GM12891 (cell line): ENCODE measurements at places on chromosomes 3 and 15.

DNA sequence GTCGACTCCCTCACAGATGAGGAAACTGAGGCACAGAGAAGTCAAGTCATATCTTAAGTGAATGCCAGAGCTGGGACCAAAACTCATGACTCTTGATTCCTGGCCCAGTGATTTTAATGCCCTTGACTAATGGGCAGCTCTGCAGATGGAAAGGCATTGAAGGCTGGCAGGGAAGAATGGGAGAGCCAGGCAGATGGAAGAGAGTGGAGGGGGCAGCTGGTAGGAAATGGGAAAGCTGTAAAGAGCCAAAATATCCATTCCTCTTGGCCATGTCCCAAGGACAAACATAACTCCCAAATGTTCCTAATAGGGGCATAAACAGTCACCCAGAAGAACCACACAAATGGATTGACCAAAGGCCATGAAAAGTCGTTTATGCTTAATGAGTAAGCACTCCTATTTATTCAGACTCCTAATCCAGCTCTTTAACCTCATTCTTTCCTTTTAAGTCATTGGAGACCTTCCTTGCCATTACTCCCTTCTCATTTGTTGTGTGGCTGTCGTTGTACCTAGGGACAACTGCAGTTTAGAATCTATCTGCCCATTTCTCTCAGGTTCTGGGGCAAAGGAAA, 330.5 kb upstream of the ROPN1 start:
- no peak for DNase-seq

GRCh38 chr15:65947041-65947440, 77.8 kb downstream of the RAB11A start:
- no peak for DNase-seq

DNA sequence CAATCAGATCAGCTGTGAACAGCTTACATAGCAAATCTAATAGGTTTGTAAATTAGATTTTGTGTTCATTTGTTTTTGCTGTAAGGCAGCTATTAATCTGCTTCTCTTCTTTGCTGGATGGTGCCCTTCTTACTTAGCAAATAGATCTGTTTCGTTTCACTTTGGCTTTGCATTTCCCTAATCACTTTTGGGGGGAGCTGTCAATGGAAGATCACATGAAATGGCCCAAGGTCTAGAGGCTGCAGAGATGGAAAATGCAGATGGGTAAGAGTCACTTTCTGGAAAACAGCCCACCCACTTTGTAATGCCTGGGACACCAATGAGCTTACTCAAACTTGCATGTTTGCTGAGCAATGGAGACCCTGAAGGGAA, 36.4 kb downstream of the ST8SIA2 start:
- DNase-seq, result no peak

DNA sequence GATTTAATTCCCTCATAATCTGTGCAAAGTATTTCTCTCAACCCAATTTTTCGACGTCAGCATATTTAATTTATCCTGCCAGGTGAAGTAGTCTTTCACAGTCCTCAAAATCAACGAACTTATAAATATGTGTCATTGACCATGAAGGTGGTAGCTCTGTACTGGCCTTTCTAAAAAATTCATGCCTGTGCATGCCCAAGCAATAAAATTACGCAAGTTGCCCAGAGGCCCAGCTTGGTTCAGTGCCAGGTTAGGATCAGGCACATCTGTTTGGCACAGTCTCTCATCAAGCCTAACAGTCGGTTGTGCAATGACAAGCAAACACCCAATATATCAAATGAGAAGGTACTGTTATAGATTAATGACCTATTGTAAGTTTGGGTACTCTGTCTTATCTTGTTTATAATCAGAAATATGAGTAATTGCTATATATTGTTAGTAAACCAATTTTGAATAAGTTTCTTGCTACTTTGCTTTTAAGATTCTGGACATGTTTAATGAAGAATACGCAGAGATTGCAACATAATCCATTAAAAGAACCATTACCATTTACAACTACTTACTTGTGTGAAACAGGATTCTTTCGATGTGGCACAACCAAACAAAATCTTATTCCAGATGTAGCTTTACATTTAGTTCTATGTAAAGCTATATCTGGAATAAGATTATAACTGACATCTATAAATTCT, 159.0 kb upstream of the IL12A start:
- no peak for DNase-seq

DNA sequence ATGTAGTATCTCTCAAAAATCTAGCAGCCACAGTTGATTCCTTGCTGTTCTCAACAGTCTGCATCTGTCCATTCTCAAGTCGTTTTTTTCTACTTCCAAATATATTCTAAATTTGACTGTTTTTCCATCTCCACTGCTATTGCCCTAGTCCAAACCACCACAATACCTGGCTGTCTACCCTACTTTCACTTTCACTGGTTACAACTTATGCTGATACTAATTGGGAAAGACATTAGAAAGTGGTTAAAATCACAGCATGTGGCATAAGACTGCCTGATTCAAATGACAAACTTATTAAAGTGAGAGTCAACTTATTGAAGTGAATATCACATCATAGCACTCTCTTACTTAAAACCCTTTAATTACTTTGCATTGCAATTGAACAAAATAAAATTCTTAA, 72.6 kb downstream of the CHST2 start:
- no peak for DNase-seq

DNA sequence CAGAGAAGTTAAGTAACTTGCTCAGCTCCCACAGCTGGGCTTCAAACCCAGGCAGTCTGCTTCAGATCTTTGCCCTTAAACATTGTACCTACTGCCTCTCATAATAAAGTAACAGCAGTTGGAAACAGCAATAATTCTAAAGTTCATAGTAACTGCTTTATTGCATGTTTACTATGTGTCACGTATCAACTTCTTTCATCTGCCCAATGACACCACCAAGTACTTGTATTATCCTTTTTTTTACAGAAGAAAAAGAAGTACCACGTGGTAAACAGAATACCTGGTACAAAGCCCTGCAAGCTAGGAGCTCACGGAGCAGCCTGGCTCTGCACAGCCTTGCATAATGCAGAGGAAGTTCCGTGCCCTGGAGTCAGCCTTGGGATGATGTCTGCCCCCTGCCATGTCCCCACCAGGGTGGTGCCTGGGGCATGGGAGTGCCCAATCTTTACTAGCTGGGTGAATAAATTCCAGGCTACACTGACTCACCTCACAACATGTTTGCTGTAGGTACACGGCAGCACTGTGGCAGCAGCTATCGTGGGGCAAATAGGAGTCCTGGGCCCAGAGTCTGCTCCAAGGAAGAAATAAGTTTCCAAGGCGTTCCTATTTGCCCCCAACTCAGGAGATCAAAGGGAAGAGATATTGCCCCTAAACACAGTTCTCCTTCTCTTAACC, 77.2 kb downstream of the LDHAL6B start:
- DNase-seq, result no peak

DNA sequence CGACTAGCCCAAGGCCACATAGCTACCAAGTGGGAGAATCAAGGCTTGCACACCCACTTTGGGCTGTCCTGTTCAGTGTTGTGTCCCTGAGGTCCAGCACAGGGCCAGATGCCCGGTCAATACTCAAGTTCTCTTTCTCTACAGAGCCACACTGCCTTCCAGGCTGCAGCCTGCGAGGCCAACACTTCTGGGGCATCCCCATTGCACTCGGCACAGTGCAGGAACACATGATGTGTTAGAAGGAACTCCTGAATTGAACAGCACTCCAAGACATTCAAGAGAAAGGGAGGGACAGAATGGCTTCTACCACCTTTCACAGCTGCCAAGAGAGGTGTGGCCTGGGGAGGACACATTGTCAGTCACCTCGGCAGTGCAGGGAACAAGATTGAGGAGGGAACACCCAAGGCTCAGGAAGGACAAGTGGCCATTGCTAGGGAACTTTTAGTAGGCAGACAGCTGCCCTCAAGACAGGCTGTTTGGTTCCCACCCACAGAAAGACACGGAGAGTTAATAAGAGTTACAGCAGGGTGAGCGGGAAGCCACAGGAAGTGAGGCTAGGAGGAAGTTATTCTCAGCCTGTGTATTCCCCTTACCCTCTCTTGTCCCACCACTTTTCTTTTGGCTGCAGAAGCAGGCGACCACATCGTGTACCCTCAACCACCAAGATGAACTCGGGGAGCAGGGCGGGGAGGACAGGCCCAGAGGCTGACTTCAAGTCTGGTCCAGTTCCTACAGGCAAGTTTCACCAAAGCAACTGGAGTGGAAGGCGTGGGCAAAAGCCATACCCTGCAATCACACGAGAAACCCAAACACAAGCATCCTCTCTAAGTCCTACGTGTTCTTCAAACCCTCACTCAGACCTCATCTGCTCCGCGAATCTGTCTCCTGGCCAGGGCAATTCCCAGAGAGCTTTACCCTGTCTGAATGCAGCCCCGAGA, 69.4 kb downstream of the SRGAP3 start:
- no peak for DNase-seq
